ENCODE measurements at places on chromosomes 3 and 15.

GRCh38 chr15:74235962-74236361 lies at the start of gene CCDC33:
Gene CCDC33 (plus strand): TSS chr15:74236326. CDS start chr15:74236720, 394 bp downstream.
- no peak for DNase-seq

- DNase-seq, result peak; percentile 75
Observed at GRCh38 chr15:44034933-44035624, 160.0 kb downstream of the FRMD5 start.

GRCh38 chr3:31461426-31461825 lies 71.3 kb upstream of the STT3B start:
- DNase-seq, result no peak

DNA sequence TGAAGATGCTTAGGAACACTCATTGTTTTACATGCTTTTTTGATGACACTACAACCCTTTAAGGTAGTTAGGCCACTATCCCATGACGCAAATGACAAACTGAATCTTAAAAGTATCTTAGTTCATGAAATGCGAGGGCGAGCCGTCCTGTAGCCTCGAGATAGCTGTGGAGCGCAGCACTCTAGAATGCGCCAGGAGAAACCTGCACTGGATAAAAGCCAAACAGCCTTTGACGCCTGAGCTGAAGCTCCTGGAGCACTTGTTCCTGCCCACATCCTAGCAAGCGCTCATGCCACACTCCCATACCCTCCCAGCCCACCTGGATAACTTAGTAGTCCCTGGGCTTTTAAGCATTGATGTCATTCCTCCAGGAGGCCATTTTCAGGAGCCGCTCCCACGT lies 516.9 kb downstream of the GABRG3 start:
- no peak for DNase-seq

GRCh38 chr3:139388821-139389551 lies 461 bp downstream of the COPB2 start:
- no peak for DNase-seq

DNA sequence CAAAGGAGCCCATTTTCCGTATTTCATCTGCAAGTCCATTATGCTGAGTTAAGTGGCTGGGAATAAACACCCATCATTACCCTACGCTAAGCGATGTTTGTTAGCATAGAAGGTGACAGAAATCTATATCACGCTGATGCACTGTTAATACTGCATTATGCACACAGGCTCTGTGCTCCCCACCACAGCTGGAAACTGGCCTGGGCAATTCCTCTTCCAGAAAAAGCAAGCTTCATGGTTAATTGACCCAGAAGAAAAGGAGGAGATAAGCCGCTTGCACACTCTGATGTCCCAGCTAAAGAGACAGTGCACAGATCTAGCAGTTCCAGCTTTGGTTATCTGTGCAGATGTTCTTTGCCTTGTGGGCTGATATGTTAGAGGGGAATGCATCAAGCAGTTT lies 232.6 kb downstream of the NTRK3 start:
- DNase-seq, result no peak

DNA sequence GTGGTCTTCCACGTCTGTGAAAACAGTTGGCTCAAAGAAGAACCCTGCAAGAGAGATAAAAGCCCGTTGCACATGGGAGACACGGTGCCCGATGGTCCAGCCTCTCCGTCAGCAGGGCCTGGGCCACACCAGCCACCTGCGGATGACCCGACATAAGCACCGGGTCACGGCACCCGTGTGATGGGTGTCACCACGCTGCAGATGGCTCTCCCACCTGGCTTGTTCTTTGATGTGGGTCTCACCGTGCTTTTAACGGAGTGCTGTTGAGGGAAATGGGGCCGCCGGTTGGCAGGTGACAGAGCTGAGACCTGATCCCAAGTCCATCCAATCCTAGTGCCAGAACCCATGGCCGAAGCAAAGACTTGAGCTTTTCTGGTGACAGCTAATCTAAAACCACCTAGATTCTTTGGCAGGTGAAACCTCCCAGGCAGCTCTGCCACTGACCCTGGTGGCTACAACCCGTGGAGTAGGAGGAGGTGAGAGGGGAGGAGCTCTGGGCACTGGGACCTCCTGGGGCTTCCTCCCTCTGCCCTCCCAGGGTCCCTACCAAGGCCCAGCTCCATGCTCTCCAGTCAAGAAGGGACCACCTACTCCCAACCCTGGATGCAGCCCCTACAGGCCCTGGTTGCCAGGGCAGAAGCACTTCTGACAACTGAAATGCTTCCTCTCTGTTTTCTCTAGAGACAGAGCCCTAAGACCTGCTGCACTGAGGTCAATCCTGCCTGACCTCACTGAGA lies 23.4 kb upstream of the SLC41A3 start:
- no peak for DNase-seq

DNA sequence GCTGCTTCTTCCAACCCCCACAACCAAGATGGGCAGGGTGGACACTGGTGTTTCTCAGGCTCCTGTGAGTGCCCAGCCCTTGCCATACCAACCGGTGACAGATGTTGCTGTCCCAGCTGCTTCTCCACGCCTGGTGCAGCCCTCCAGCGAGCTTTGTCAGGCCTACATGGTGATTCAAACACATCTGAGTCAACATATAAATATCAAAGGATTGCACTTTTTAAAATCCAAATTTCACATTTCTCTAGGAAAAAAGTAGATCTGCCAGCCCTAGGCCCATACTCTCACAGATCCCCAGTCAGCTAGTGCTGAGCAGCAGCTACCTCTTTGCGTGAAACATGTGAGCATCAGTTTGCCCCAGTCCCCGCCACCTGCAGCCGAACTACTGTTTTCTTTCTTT lies 52.7 kb downstream of the RPN1 start:
- no peak for DNase-seq

GRCh38 chr3:36792342-36792741 lies 28.0 kb upstream of the DCLK3 start:
- DNase-seq, result peak; percentile 11

- no peak for DNase-seq
Observed at GRCh38 chr3:189058071-189058470, 113.7 kb upstream of the TPRG1 start.

GRCh38 chr3:75101329-75102147 lies 487.1 kb upstream of the CNTN3 start:
- DNase-seq, result no peak

DNA sequence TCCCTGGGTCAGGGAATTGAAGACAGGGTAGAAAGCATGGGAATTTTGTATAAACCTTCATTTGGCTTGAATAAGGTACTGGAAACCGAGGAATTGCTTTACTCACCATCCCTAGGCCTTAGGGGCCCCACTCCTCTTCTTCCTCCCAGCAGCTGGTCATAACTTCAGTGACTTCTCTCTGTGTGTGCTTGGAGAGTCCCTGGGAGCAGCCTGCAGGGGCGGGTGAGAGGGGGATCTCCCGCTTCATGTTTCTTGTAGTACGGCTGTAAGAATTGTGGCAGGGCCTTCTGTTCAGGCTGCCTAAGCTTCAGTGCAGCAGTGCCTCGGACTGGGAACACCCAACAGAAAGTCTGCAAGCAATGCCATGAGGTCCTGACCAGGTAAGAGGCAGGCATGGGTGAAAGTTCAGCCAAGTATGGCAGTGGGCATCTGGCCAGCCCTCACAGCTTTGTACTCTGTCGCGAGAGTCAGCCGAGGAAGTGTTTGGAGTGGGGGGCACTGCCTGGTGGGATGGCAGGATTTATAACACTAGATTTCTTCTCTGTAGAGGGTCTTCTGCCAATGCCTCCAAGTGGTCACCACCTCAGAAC lies 1.7 kb upstream of the DNAJC17 start:
- no peak for DNase-seq

GRCh38 chr15:49927189-49927861 lies 191.7 kb downstream of the ATP8B4 start:
- no peak for DNase-seq

DNA sequence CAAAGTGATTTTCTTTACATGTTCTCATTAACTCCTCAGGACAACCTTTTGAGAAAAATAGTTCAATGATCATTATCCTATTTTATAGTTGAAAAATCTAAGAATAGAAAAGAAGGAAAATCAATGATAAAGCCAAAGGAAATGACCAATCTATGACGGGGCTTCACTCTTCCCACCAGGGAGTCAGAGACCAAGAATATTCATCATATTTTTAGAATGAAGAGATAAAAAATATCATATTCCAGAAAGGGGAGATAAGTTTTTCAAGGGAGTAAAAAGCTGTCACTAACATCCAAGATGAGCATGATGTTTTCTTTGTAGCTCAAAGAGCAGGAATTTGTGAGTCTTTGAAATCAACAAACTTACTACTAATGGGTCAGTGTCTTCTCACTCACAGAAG lies 71.5 kb upstream of the LPP start:
- DNase-seq, result no peak

DNA sequence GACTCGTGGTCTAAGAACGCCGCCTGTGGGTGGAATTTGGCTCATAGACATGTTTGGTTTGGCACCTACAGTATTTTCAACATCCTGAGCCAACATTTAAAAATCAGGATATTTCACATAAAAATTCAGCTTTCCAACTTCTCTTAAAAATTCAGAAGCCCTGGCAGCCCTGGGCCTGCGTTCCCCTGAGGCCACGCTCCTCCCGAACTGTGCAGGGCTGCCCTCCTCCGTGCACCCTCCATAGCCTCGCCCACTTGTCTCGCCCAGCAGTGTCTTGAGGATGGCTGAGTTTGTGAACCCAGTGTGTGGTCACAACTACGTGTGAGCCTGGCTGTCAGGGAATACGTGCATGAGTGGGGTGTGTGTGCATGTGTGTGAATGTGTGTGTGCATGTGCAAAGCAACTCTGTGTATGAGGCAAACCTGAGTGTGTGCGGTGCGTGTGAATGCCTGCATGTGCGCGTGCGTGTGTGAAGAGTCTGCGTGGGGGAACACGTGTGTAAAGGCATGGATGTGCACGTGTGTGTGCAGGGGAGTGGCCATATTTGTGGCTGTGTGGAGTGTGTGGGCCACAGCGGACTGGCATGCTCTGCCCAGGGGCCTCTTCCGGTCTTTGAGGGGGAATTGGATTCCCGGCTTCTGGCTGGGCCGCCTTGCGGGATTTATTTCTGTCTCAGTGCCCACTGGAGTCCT lies 30.9 kb downstream of the PTH1R start:
- DNase-seq, result no peak

GRCh38 chr3:23795096-23795495 lies 10.7 kb upstream of the UBE2E1 start:
- no peak for DNase-seq

DNA sequence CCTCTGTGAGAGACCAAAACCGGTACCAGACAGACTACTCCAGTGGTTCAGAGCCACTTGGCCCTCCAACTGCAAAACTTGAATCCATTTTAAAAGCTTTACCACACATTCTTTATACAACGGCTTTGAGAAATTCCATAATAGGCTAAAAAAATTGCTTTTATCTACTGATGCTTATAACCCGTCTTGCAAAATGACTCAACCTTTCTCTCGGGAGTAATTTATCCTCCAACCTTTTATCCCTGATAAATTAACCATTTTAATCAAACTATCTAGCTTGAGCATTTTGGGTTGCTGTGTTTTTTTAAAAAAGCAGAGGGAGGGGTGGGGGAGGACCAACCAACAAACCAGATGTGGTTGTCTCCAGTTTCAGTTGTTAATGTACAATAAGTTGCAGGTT lies 275.7 kb upstream of the LRTM1 start:
- no peak for DNase-seq

DNA sequence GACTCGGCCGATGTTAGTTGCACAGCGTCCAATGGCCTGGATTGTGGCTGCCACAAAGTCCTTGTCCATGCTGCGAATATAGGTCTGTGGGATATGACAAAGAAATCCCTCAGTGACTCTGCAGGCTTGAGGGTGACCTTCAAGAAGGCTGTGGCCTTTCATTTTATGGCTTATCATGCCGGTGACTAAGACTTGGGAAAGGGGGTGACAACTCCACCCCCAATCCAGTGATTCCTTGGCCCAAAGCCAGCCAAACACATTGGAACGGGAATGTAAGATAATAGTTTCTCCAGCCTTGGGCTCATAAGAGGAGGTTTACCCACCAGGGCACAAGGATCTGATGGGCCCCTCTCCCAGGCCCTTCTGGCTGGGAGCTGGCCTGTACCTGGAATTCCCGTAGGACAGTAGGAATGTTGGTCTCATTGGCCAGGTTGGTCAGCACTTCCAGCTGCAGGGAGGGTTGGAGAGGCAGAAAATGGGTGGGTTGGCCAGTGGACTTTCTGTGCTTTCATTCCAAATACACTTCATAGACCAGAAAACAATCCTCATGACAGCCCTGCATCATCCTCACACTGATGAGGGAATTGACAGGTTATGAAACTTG lies 30.7 kb upstream of the CPEB1 start:
- no peak for DNase-seq

- DNase-seq, result no peak
Observed at GRCh38 chr3:148681080-148681479, 16.6 kb upstream of the AGTR1 start.

- no peak for DNase-seq
Observed at GRCh38 chr3:165446555-165446954, 250.4 kb upstream of the SLITRK3 start.

DNA sequence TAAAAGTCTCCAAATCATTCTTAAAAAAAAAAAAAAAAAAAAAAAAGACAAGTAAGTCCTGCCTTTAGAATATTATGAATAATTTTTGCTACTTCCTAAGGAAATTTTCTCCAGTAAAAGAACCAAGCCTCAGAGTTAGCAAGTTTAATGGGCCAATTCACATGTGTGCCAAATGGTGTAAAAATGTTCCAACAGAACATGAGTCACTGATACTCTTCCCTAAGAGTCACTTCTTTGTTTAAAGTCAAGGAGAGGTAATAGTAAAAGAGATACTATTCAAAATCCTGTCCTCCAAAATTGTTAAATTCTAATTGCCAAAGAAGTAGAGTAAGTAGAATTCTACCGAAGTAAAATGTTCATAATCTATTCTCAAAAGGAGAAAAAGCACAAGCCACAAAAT lies 17.7 kb upstream of the CPA3 start:
- no peak for DNase-seq

DNA sequence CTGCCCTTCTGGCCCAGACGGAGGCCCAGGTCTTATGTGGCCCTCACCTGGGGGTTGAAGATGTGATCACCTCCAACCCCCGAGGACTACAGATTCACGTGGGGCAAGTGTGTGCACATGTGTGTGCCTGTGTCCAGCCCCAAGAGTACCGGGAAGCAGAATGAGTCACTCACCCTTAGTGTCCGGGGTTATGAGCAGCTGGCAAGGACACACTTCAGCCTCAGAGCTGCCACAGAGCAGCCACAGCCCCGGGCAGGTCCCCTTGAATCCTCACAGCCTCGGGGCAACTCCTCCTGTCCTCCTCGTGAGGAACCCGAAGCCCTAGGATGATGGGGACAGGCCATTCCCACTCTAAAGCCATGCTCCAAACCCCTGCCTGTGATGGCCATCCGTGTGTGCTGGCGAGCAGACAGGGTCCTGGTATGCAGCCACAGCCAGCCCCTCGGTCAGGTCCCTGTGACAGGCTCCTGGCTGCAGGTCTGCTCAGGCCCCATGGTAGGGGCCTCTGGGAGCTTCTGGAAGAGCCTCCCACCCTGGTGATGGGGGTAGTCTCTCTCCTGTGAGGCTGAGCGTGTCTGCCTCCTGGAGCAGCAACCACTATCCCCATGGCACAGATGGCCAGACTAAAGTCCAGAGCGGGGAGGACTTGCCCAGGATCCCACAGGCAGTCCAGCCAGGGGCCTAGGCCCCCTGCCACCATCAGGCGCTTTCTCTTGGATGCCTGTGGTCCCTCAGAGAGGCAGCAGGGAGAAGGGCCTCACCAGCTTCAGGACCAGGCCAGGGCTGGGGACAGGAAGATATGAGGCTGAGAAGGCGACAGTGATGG lies 852 bp downstream of the STAB1 start:
- DNase-seq, result no peak

GRCh38 chr3:195366200-195366925 lies 76.5 kb downstream of the ACAP2 start:
- no peak for DNase-seq

- no peak for DNase-seq
Observed at GRCh38 chr3:48419149-48419548, 10.7 kb downstream of the PLXNB1 start.
